ENCODE measurements at places on chromosomes 16 and 17.

DNA sequence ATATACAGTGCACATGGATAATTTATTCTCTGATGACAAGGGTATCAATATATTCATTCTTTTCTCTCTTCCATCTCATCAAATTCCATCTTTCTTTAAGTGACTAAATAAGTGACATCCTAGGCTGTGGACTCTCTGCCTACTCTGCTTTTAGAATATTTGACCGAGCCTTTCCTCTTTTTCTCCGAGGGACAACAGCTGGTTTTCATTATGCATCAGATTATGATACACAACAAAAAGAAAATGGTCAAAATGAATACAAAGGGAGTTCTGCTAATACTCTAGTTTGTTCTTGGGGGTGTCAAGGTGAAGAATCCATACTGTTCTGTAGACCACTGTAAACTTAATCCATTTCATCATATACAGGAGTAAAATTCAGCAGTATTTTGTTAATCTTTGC, 942.6 kb downstream of the KCNJ2 start:
- no peak for DNase-seq

GRCh38 chr17:22703786-22704441, 1011.6 kb downstream of the KCNJ18 start:
- DNase-seq: no peak

DNA sequence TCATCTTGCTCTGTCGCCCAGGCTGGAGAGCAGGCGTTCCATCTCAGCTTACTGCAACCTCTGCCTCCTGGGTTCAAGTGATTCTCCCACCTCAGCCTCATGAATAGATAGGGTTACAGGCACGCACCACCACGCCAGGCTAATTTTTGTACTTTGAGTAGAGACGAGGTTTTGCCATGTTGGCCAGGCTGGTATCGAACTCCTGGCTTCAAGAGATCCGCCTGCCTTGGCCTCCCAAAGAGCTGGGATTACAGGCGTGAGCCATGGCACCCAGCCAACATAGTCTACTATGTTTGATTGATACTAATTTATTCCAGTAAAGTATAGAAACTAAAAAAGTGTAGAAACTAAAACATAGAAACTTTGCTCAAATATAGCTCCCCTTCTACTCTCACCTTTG, 94.9 kb downstream of the CA4 start:
- DNase-seq: no peak

DNA sequence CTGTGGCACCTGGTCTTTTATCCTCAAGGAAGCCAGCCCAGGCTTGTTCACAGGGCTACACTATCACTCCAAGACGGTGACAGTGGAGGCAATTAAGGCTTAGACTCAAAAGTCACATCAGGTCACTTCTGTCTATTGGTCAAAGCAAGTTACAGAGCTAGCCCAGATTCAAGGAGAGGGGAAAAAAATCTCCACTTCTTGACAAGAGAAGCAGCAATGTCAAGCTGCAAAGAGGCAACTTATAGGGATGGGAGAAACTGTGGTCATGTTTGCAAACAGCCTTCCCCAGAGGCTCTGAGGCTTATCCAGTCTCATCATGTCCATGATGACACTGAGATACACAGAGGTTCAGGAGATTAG, 31.6 kb downstream of the SERPINF1 start:
- no peak for DNase-seq

DNA sequence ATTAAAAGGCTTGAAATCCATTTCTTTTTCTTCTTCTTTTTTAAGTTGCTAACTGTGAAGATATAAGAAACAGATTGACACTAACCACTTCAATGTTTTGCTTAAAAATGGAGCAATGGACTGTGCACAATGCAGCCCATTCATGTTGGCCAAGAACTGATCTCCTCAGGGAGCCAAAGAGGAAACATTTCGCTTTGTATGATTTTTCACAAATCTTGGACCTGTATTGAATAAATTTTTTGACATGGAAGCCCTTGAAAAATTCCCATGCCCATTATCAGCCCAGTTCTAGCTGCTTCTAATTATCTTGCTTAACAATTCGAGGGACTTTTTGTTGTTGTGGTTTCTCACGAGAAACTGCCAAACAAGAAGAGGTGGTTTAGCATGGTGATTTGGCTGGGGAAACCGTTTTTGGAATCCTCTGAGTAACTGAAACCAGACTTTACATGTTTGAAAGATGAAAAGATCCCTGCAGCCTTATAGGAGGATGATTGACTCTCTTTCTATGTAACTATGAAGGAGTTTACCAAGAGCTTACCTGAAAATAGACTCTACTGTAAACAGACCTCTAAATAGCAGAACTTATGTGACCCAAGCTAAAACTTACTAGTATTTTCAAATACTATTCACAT, 1389.4 kb upstream of the GOT2 start:
- no peak for DNase-seq

DNA sequence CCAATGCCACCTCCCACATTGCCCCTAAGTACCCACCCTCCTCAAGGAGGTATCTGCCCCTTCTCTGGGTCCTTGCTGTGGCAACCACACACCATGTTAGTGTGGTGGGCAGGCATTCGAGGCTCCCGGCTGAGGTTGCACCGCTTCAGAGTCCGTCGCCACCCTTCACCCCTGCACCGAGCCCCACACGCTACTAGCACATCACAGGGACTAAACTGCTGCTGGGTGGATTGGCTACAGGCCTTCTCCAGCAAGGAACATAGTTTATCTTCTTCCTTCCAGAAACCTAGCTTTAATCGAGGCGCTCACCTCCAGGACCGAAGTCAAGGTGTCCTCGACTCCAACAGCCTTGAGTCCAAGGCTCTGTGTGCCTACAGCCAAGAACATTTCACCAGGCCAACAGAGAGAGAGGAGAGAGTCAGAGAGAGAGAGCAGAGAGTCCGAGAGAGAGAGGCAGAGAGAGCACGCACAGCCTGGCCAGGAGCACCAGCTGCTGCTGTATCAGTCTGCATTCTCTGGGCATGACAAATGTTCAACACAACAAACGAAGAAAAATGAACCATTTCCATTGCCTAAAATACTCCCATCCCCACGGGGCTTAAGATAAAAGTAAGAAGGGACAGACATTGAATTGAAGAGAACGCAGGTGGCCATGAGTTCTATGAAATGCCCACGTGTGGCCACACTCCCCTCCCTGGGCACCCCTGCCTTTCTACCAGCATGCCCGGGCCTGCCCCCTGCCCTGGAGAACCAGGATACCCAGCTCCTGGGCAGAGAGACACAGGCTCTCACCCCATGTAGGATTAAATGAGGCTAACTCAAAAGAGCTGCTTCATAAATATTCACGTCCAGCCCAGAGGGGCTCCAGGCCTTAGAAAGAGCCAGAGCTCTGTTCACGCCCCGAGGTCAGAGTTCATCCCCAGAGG, 94.9 kb downstream of the RBFOX3 start:
- no peak for DNase-seq

GRCh38 chr17:73982871-73983270, 220.6 kb upstream of the RPL38 start:
- no peak for DNase-seq

DNA sequence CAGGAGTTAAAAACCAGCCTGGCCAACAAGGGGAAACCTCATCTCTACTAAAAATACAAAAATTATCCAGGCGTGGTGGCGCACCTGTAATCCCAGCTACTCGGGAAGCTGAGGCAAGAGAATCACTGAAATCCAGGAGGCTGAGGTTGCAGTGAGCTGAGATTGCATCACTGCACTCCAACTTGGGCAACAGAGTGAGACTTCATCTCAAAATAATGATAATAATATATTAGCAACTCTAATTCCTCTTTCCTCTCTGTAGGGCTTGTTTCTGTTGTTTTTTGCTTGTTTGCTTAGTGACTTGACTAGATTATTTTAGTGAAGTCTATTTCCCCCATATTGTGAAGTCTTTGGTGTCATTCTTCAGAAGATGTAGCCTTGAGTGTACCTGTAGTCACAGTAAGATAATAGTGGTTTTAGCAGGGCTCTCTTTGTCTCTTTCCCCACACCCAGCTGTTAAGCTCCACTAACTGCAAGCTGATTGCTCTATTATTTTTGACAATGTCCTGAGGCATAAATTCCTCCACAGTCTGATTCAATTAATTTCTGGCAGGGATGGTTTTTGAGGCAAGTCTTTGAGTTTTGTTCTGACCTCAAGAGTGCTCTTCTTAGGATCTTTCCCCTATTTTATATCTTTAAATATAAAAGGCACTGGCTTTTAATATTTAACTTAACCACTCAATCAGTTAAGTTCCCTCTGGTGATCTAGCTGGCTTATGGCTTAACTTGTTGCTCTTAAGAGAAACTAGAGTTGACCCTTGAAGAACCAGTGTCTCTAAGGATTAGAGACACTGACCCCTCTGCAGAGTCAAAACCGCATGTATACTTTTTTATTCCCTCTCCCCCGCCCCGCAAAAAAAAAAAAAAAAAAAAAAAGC, 18.6 kb upstream of the TNFSF12 start:
- no peak for DNase-seq

- DNase-seq: no peak
Observed at GRCh38 chr16:48102083-48103008, 53.4 kb downstream of the ABCC12 start.

- no peak for DNase-seq
Observed at GRCh38 chr16:74298104-74298503, 1.5 kb downstream of the PSMD7 start.

DNA sequence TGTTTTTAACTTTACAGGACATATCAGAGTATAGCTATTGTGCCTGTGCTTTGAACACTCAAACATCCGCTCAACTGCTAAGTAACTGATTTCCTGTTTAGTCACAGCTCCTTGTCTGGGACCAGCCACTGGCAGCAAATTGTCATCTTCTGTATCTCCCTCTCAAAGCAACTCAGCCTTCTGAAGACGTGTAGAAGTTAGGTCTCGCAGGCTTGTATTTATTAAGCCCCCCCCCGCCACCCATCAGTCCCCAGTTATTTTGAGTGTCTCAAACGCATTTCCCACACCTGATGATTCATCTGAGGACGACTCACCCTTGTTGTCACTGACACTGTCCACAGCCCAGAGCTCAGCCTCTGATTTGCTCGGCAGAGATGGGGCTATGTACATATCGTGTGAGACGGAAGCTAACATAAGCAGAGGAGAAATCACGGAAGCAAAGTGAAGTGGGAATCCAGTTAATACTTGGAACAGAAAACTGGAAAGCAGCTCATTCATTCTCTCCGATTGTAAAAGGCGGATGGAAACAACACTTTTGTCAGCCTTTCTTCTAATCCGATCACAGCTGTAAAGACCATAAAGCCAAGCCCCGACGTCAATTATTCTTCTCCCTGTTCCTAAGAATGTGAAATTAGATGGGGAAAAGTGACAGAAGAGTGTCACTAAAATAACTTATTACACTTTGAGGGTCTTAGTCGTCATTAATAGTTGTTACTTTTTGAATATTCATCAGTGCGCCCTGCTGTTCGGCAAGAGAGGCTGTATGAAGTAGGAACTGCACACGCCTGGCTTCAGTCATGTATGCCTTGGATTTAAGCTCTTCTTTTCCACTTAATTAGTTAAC, 64.2 kb downstream of the PITPNC1 start:
- DNase-seq: peak; percentile 98

DNA sequence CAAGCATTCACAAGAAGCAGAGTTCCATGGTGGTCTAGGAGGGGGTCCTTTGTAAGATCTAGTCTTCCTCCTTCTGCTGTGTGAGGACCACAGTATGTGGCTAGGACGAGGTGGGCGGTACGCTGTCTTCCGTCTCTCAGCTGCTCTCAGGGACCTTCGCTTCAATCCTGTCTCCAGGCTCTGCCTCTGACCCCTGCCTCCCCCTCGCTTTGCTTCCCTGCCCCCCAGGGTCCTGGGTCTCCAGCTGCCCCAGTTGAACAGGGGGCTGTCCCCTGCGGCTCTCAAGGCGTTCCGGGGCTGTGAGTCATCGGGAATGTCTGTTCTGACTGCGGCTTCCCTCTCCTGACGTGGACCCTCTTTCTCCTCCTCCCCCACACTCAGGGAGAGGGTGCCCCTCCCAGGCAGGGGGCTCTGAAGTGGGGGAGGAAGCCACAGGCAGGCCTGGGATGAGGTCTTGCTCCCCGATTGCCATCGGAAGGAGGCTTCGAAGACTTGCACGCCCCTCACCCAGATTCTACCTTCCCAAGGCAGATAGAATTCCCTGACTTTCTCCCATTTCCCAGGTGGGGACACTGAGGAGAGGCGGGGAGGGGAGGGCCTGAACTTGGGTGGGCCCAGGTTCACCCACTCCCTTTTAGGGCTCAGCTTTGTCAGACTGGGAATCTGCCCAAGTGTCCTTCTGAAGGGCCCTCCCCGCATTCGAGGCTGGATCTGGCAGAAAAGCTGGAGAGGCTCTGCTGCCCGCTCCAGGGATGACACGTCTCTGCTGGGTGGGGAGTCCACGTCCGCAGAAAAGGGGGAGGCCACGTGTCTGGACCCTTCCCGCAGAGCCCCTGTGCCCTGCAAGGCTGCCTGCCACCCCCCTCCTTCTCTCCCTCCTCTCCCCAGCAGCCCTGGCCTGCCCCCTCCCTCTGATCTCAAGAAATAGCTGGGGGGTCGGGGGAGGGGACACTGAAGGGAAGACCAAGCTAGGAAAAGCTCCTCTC, 9.1 kb upstream of the COL1A1 start:
- DNase-seq: no peak

GRCh38 chr17:8121681-8122421, 2.1 kb downstream of the HES7 start:
- no peak for DNase-seq

DNA sequence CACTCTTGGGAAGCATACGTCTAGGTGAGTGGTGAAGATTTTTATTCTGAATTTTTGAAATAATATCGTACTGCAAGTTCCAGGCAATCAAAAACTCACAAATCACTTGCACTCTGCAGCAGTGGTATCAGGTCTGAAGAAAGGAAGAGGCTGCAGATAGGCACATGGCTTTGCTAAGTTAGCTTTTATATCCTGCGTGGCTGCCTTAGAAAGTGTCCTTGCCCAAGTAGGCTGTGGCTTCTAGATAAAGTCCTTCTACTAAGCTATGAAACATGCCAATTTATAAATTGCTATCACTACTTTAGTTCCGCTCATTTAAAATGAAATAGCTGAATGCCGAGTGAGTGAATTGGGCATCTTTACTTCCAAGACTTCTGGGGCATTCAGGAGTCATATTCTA, 17.9 kb downstream of the WWOX start:
- no peak for DNase-seq

DNA sequence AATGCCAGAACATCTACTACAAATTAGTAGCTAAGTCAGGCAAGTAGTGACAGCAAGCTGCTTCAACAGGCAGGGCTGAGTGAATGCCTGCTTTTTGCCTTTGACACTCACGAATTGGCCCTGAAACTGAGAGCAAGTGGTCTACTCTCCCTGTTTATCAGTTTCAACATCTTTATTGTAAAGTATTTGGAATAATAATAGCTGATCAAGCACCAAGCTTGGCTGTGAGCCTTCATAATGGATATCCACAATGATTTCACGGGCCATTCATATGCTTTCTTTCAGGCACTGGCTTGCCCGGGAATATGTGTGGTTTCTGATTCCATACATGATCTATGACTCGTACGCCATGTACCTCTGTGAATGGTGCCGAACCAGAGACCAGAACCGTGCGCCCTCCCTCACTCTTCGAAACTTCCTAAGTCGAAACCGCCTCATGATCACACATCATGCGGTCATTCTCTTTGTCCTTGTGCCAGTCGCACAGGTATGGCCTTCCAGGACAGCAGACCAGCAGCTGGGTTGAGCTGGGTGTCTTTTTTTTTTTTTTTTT, 5.2 kb downstream of the TLCD3A start:
- no peak for DNase-seq

GRCh38 chr16:29991571-29991904, 3.9 kb downstream of the HIRIP3 start:
- no peak for DNase-seq

- DNase-seq: no peak
Observed at GRCh38 chr16:74201576-74201975, 95.0 kb upstream of the PSMD7 start.

- no peak for DNase-seq
Observed at GRCh38 chr16:86757704-86758040, 179.3 kb downstream of the FOXL1 start.

GRCh38 chr17:50508573-50509460, 578 bp downstream of the MYCBPAP start:
- no peak for DNase-seq

Data from CD4-positive, alpha-beta T cell treated with Interleukin-4 for 4 hours (primary cell).